T-helper 1 cell (primary cell): ENCODE measurements at places on chromosomes 5 and 9.

DNA sequence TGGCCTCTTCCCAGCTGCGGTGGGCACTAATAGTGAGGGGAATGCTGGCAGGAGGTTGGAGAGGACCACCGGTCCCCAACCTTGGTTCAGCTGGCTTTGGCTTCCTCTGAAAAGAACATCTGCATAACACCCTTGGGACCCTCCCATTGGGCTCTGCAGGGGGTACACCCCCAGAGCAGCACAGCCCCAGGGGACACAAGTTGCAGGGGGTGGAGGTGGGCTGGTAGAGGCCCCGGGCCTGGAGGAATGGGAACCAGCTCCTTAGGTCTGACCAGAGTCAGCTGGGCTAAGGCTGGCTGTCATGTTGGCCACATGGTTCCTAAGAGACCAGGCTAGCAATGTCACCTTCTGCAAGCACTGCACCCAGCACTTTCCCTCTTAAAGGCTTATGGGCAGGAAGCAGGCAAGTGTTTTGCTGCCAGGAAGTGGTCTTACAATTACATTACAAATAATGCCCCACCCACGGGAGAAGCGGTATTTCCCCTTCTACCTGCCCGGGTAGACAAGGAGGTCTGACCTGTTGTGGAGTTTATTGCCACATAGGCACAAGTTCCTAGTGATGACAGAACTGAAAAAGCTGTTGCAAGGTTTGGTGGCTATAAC, 18.1 kb downstream of the GCNT4 start:
- no peak for DNase-seq

DNA sequence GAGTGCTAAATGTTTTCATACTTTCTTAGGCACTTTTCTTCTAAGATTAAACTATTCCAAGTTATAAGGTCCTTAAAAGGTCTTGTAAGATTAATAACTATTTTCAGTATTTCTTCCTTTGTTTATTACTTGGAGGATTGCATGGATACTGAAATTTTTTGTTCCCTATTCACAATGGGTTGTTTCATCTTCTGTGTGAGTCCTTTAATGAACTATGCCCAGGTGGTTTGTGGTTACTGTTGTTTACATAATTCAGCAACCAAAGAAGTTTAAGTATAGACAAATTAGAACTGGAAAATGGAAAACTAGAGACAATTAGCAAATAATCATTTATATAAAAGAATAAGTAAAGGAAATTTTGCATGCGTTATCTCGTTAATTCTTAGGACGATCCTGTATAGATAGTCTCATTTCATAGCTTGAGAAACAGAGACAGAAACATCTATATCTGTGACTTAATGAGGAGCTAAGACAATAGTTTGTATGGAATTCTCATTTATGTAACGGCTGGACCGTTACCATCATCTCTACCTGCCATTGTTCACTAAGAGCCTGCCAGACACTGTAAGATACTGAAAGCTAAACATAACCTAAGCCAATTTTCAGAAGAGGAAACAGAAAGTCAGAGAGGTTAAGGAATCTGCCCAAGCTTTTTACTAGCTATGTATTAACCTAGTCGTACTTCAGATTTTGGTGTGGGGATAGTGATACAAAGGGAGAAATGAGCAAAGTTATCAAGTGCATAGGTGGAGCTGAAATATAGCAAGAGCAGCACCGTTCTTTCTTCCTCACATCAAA, 148.2 kb downstream of the PAM start:
- DNase-seq: no peak

GRCh38 chr9:4741365-4742089, 525 bp upstream of the AK3 start:
- DNase-seq: no peak

DNA sequence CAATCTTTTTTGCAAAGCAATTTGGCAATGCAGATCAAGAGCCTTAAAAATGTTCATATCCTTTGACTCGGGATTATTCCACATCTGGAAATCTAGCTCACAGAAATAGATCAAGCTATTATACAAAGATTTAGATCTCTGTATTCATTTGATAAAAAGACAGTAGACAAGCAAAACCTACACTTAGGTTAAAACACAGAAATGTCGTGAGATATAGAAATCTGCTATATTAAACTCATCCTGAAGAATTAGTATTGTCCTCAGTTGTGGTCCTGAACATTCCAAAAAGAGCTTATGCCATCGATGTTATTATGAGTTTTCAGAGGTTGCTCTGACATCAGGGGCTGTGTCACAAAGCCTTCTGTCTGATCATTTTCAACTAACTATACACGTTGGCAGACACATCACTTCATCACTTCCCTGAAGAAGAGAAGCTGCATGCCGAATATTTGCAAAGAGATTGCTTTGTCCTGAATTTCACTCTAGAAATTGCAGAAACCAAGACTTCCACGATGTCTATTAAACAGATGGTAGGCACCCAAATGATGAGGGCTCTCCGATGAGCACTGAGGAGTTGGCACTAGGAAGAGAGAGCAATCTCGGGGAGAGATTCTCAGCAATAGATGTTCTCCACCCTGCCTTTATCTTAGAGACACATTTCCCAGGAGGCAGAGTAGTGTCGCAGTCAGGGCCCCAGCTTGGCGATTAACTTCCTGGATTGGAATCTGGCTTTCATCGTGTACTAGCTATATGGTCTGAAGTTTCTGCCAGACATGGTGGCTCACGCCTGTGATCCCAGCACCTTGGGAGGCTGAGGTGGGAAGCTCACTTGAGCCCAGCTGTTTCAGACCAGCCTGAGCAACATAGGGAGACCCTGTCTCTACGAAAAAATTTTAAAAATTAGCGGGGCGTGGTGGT, 1.9 kb upstream of the UBTD2 start:
- DNase-seq: no peak

- DNase-seq: no peak
Measured at GRCh38 chr9:28212979-28213378, 639.7 kb upstream of the C9orf72 start.

- no peak for DNase-seq
Measured at GRCh38 chr5:138111937-138112336, 27.3 kb downstream of the NME5 start.

GRCh38 chr5:7976411-7977190, 107.7 kb downstream of the MTRR start:
- DNase-seq: no peak

- no peak for DNase-seq
Measured at GRCh38 chr9:133103987-133104505, 17.0 kb downstream of the RALGDS start.

DNA sequence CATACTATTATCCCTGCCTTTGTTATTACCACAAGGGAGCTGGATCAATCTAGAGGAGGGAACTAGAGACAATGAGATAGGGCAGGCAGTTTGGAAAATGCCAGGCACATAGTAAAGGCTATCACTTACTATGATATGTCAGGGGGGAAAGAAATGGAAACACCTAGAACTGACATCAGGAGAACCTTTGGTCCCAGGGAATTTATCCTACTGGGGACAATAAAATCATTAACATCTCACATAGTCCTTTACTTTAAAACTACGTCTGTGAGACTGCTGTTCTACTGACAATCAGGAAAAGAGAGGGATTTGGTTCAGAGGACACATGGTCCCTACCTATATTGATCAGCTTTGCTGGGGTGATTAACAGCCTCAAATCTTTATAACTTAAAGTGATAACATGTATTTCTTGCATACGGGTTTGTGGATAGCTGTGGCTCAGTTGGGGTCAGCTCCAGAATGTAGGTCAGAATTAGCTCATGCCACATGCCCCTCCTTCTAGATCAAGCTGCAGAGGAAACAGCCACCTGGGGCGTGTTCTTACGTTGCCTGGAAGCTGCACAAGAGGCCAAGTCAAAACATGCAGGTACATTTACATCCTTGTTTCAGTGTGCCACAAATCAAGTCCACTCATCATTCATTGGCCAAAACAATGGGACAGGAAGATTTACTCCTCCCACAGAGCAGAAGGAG, 43.9 kb upstream of the ALDOB start:
- DNase-seq: no peak

GRCh38 chr9:127741831-127742434, 6.8 kb upstream of the TOR2A start:
- DNase-seq: no peak

- no peak for DNase-seq
Measured at GRCh38 chr5:109324931-109325330, 84.8 kb downstream of the PJA2 start.

GRCh38 chr9:89677702-89678395, 73.0 kb downstream of the GADD45G start:
- DNase-seq: no peak

DNA sequence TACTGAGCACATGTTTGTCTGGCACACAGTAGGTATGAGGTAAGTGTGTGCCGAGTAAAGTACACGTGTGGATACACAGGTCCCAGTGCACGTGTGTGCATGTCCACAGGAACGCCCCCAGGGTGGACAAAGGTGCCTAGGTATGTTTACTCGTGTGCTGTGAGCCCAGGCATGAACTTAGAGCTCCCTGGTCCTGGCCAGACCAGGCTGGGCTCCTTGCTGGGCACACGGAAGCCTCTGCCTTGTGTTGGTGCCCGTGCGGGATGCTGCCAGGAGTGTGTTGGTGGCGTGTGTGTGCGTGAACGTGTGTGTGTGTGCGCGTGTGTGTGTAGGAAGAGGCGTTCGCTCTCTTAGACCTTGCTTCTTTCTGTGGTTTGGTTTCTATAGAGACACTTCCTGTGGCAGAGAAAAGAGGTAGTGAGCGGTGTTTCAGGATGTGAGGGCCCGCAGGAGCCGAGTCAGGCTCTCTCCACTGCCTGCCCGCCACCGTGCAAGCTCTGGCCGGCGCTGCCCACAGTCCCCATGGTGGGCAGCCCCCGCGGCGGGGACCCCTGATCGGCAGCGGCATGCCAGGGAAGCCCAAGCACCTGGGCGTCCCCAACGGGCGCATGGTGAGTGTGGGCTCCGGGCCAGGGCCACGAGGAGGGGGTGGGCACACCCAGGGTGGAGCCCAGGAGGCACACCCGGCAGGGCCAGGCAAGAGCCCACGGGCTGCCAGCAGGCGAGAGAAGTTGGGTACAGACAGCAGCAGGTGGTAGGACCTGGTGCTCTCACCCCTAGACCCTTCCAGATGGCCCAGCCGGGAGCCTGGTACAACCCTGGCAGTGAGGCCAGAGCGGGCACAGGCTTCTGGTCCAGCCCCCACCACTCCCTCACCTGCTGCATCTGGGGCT, at the start of gene RGS14:
TSS of gene RGS14 (plus strand) at position 466 of the 893 bp plus-strand sequence. CDS start at position 567, 101 bp downstream.
- peak; percentile 22 for DNase-seq

GRCh38 chr9:123509646-123510045, 153.6 kb downstream of the CRB2 start:
- no peak for DNase-seq

- no peak for DNase-seq
Measured at GRCh38 chr9:134534661-134535080, 106.9 kb upstream of the COL5A1 start.

DNA sequence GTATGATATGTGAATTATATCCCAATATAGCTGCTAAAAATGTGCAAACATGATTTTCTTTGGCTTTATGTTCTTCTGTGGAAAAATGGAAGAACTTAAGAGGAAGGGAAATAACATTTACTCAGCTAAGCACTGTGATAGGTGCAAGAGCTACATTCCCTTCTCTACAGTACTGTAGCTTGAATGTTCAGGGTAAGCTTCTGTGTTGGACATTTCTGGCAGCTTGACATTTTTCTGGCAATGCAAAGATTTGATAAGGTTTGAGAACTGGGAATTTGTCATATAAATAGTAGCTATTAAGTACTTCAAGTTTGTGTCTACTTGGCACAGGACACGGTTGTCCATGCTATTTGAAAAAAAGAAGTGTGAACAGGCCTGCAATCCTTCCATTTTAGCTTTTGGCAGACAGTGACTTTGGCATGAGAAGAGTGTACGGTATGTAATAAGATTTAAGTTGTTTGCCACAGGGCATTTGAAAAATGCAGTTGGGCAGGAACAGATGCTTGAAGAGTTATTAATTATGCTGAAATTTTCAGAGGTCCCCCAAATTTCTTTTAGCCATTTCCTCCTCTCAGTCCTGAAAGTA, 77.6 kb downstream of the KIF4B start:
- DNase-seq: no peak

DNA sequence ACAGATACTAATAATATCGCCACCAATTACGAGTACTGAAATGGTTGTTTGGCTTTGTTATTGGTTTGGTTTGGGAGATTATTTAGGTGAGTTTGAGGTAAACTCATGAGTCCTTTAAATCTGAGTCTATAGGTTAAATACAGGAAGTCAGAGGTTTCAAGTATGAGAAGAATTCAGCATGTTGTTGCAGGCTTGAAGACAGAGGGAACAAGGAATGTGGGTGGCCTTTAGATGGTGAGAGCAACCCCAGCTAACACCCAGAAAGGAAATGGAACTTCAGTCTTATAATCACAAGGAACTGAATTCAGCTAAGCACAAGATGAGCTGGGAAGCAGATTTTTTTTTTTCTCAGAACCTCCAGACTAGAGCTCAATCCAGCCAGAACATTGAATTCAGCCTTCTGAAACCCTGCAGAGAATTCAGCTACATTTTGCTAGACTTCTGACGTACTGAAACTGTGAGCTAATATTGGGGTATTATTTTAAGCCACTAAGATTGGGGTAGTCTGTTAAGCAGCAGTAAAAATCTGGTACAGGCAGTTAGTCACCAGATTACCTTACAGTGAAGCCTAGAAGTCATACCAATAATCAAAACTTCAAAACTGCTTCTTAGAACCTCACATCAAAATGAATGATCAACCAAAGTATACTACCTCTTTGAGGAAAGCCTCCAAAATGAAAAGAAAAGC, 216.0 kb upstream of the PUM3 start:
- DNase-seq: no peak

GRCh38 chr5:67144183-67144639, 52.4 kb downstream of the CD180 start:
- no peak for DNase-seq

DNA sequence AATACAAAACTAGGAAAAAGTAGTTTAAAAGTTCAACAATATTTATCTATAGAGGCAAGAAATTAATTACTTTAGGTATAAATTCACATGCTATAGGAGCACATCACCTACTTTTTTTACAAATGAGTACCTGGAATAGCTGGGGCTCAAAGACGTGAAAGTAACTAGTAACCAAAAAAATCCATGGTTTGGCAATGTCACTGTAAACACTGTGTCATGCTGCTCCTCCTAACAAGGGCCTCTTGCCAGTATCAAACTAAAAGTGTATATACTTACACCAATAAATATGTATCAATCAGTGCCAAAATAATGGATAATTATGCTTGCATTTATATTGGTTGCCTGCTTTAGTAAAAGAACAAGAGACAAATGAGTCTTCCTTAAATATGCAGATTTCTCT, 78.9 kb downstream of the AP3B1 start:
- DNase-seq: no peak

DNA sequence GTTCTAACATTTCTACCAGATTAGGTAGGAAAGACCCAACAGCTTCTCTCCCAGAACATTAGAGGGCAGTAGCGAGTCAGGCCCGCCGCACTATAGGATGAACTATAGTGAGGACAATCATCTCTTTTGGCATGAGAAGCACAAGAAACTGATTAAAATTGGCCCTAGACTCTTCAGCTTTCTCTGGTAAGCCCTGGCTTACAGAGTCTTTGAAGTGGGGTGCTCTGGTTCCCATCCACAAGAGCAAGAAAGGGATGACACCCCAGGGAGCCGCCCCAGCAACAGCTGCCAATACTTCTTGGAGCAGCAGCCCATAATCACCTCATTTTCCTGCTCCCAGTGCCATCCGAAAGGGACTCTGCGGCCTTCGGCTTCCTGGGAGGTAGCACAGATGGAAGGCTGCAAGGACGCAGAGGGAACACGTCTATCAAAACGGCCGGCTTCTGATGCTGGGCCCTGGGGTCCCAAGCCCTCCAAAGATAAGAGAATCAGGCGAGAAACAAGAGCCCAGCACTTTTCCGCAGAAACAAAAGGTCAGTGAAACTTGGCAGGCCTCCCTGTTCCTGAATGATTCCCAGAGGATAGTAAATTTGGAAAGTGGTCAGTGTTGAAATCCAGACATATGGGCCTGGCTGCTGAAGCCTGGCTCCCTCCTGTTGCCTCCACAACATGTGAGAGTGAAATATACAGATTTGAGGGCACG, 69.3 kb downstream of the HSD17B3 start:
- DNase-seq: no peak
